H54 (cell line): ENCODE measurements at places on chromosomes 2 and 18.

- no peak for DNase-seq
Measured at GRCh38 chr2:60976875-60977561, 40.5 kb upstream of the PEX13 start.

- no peak for DNase-seq
Measured at GRCh38 chr2:239564587-239564986, 163.8 kb upstream of the HDAC4 start.

DNA sequence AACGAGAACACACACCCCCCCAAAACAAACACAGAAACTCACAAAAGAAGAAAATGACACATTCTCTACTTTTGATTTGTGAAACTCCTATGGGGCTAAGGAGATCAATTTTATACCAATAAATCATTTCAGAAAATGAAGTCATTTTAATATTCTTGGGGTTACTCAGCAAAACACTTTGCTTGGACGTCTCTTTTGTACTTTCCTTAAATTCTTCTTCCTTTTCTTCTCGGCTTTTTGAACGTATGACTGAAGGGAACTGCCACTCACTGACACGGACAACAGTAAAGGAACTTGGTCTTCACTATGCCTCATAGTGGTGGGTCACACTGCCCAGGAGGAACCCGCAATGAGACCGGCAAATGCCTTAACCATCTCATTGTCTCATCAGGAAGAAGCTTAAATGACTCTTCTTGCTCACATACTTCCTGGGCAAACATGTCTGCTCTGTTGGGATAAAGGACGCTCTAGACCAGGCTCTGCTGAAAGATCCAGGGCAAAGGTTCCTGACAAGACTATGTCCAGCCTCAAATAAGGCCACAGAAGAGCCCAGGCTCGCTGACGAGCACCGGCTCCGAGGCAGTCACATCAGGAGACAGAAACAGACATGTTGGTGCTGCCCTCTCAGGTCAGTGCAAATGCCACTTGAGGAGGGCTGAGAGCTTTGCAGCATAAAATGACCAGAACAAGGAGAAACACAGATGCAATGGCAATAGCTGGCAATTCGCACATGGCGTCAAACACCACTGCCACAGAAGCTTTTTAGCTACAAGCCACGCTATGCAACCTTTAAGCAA is 205.5 kb downstream of the TGIF1 start:
- no peak for DNase-seq

DNA sequence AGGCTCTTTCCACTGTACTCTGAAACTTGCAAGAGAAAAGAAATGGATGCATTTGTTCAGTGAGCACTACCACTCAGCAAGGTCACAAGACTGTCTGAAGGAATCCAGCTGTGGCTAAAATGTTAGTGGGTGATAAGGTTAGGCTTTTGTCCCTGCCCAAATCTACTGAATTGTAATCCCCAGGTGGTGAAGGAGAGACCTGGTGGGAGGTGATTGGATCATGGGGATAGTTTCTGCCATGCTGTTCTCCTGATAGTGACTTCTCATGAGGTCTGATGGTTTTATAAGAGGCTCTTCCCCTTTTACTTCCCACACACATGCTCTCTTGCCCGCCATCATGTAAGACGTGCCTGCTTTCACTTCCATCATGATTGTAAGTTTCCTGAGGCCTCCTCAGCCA is 68.2 kb downstream of the ZNF385B start:
- no peak for DNase-seq

- no peak for DNase-seq
Measured at GRCh38 chr18:74505776-74506175, 9.6 kb downstream of the CNDP2 start.

DNA sequence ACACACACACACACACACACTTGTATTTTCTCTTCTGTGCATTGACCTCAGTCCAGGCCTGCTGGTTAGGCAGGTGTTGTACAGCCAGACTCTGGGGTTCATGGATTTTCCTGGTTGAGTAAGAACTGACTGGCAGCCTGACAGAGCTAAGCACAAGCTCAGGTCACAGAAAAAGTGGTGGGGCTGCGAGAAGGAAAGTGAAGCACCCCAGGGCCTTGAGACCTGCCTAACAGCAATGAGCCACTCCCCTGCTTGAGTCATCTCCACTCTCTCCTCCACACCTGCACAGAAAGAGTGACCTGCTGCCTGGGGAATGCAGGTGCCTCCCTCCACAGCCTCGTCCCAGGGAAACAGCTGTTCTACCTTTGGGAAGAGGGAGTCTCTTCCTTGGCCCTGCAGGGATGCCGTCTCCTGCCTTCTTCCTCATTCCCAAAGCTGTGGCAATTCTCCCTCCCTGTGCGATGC is 91.4 kb upstream of the LGALSL start:
- no peak for DNase-seq

DNA sequence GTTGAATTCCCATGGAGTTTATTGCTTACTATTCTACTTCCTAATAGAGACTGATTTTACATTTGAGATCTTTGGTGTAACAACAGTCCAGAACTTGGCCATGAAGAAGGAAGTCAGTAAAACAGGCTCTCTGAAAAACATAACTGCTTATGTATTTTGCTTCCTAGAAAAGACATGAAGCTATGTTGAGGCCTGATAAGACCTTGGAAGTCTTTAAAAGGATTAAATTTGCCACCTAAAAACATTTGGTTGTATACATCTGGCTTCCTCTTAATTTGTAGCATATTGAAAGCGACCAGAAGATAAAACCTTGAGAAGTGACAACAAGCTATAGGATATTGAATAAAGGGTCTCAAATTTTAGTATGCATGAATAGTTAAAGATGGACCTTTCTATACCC is 36.4 kb downstream of the PTRHD1 start:
- no peak for DNase-seq

DNA sequence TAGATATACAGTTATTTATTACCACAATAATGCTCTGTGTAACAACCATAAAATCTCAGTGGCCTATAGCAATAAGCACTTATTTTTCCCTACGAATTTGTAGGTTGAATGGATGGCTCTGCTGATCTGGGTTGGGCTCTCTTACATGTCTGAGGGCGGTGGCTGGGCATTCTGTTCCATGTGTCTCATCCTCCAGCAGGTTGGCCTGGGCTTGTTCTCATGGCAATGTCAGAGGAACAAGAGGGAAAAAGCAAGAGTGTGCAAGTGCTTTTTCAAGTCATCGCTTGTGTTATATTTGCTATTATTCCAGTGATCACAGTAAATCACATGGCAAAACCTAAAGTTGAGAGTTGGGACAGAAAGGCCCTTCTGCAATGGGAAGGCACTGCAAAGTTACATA is 30.4 kb upstream of the MYO3B start:
- DNase-seq: no peak

DNA sequence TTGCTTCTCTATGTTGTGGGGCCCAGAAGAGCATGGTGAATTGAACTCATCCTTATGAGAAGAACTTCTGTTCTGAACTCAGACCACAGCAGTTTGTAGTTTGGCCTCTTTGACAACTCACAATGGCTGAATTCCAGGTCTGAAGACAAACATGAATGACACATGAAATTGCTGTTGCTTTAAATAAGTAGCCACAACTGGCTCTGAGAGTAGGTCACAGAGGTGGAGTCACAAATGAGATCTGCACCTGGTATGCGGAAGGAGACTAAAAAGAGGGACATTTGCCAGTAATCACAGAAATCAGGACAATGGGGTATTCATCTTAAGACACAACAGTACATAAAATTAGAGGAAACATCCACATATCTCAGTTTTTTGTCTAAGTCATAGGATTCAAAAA is 290.3 kb upstream of the MMADHC start:
- no peak for DNase-seq

- no peak for DNase-seq
Measured at GRCh38 chr2:2547451-2547850, 216.4 kb upstream of the MYT1L start.

DNA sequence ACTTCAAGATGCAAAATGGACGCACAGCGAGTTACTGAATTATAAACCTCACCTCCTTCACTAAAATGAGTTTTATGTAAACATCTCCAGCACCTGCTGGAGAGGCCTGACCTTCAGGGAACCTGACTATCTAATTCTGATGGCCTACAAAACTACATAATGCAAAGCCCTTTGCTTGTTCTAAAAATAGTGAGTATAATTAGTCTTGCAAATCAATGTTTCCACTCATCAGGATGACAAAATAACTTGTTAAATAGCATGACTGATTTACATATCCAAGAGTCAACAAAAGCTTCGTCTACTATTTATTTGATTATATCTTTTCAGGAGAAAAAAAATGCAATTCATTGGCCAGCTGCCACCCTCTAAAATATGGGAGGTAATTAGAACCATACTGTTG is 326.3 kb upstream of the MC4R start:
- DNase-seq: no peak

DNA sequence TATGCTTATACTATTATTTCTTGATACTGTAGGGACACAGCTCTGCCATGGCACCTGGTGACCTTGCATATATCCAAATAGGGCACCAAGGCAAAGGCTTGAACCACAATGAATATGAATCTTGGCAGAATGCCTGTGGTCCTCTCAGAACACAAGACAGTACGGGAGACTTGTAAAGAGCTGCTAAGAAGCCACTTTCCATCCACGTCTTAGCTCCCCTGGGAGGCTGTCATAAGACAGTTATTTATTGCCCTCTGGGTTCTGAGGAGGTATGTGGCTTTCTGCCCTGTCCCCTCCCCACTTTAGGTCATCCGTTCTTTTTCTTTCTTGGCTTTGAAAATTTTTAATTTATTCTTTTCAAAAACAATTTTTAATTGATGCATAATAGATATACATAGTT is 29.8 kb upstream of the MRPL33 start:
- DNase-seq: no peak

DNA sequence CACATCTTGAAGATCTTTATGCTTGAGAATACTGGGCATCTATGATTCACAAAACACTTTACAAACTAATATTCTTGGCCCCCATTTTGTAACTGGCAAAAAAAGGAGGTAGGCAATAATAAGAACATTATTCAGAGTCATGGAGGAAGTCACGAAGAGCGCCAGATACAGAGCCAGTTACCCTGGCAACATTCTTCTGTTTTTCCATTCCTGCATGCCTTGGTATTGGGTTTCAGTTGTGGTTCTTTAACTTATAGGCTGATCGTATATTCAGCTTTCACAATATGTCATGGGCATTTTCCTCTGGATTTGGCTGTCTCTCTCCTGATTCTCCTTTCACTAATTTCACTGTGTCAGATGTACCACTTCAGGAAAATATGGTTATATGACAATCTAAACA is 234.7 kb downstream of the HRH4 start:
- no peak for DNase-seq

DNA sequence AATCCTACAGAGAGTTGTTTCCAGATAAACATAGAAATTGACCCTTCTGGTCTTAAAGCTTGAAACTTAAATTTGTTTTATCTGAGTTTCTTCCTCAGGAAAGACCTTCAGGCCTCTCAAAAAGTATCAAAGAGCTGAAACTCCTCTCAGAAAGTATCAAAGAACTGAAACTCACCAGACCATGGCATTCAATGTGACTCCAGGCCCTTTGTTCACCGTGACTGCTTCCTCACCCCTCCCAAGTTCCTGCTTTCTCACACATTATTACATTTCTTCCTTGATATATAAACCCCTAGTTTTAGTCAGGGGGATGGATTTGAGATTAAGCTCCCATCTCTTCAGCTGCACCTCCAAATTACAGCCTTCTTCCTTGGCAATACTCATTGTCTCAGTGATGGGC is 6.0 kb downstream of the ANKMY1 start:
- no peak for DNase-seq
